ENCODE measurements at places on chromosomes 6 and 20.

GRCh38 chr6:143233554-143234285 lies 173.0 kb downstream of the AIG1 start:
- DNase-seq: no peak

DNA sequence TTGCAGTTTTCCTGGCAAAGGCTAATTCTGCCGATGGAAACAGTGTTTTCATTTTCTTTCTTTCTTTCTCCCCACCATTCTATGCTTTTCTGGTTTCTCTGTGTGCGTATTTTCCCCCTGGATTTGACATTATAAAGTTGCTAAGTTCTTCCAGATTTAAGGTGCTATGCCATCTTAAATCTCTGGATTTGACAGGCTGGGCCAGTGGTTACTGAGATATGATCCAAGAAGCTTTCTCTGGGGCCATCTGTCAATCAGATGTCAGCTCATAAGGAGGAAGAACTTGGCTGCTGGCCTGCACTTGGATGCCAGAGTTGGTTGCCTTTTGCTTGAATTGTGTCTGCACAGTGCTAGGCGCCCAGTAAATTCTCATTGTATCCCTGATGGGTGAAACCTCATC lies 39.7 kb downstream of the SLC2A10 start:
- DNase-seq: no peak

DNA sequence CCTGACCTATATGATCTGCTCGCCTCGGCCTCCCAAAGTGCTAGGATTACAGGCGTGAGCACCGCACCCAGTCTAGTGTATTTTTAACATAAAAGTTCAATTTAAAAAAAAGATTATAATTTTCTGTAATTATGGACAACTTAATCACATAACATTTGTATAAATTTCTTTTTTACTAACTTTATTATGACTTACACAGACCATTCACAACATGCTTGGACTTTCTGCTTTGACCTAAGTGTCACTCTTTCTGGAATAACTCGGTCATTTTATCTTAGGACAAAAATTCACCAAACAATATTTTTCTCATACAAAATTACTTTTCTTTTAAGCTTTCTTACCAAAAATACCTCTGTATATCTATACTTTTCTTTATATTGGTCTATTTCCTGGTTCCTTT lies 15.4 kb upstream of the IL22RA2 start:
- DNase-seq: no peak

DNA sequence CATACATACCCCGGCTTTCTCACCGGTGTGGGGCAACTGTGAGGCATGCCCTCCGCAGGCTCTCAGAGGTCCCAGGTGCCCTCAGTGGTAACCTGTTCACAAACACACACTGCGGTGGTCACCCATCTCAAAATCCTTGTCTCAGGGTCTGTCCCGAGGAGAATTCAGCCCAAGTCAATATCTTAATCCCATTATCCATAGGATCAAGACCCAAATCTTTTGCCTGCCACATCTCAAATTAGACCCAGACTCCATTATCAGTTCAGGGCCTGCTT lies 140.8 kb downstream of the CDC5L start:
- no peak for DNase-seq

DNA sequence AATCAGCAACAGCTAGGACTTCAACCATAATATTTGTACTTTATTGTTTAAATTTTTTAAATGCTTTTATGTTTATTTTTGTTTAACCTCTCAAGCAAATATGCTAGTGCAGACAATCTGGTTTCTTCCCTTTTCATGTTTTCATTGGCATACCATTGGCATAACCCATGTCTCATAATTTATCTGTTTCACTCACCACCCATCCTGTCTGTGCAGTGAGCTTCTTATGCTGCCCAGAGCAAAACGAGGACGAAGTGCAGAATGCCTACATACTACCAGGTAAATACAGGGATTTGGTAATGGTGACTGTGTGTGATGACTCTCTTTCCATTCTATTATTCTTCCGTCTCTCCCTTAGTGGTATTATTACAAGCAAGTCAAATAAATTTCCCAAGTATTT lies 361.4 kb upstream of the KCNQ5 start:
- DNase-seq: no peak

Data from CD4-positive, alpha-beta T cell treated with Interleukin-10 for 1 hour (primary cell).